Suppressor macrophage treated with lipopolysaccharide for 1 hour (primary cell): ENCODE measurements at places on chromosomes 16 and 17.

DNA sequence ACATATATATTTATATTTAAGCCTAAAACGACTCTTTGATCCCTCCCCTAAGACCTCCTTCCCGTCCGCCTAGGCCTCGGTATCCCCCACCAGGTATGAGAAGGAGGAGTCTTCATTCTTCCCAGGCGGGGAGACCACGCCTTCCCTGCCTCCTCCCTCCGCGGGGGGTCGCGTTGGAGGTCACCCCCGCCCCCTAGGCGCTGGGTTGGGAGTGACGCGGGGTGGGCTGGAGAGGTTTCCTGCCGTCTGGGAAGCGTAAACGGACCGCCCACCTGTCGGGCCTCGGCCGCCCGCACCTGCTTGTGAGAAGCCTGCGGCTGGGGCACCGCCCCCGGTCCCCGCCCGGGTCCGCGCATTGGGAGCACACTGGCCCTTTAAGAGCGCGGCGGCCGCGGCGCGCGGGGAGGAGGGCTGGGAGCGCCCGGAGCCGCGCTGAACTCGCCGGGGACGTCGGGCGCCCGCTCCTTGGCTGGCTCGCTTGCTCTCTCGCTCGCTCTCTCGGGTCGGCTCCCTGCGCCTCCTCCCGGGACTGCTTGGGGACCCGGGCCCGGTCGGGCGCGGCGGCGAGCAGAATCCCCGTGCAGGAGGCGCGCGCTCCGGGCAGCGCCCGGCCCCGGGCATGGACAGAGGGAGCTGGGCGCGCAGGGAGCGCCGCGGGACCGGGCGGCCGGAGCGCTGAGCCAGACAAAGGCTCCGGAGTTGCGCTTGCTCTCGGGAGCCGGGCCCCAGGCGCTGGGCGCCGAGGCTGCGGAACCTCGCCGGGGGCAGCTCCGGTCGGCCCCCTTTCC lies at the start of gene MMP15:
MMP15 (plus strand) TSS at position 404 of the 788 bp plus-strand sequence. CDS start 597 bp downstream, outside the sequence.
- DNase-seq, result peak; percentile 86

GRCh38 chr16:56608043-56608875 lies at the start of gene MT2A:
Gene MT2A (plus strand): TSS chr16:56608584. CDS start chr16:56608656, 72 bp downstream.
- DNase-seq, result peak; percentile 98

GRCh38 chr16:672371-672770 lies 3.1 kb upstream of the RHBDL1 start:
- no peak for DNase-seq

- DNase-seq, result no peak
Observed at GRCh38 chr17:71342737-71343136, 778.1 kb upstream of the SOX9 start.

DNA sequence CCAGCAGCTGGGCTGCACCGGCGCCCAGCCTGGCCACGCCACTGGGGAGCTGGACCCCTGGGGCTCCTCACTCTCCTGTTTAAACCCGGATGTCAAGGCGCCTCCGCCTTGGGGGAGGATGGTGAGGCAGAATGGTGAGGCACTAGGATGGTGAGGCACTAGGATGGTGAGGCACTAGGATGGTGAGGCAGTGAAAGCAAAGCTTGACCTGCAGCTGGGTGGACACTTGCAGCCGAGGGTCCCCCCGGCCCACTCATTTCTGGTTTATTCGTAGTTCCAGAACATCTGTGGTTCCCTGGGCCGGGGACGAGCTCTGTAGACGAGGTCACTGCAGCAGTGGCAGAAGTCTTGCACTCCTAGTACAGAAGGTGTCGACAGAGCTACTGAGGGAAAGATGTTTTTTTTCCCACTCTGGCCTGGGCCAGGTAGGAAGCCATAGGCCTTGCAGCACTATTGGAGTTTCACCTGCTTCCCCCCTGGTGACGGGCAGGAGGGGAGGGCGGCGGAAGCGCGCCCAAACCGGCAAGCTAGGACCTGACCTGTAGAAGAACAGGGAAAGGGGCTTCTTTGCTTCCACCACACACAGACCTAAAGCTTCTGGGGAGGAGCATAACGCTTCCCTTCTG lies 1.1 kb upstream of the HNF1B start:
- DNase-seq, result no peak

GRCh38 chr16:81469183-81469677 lies 24.6 kb downstream of the CMIP start:
- no peak for DNase-seq

DNA sequence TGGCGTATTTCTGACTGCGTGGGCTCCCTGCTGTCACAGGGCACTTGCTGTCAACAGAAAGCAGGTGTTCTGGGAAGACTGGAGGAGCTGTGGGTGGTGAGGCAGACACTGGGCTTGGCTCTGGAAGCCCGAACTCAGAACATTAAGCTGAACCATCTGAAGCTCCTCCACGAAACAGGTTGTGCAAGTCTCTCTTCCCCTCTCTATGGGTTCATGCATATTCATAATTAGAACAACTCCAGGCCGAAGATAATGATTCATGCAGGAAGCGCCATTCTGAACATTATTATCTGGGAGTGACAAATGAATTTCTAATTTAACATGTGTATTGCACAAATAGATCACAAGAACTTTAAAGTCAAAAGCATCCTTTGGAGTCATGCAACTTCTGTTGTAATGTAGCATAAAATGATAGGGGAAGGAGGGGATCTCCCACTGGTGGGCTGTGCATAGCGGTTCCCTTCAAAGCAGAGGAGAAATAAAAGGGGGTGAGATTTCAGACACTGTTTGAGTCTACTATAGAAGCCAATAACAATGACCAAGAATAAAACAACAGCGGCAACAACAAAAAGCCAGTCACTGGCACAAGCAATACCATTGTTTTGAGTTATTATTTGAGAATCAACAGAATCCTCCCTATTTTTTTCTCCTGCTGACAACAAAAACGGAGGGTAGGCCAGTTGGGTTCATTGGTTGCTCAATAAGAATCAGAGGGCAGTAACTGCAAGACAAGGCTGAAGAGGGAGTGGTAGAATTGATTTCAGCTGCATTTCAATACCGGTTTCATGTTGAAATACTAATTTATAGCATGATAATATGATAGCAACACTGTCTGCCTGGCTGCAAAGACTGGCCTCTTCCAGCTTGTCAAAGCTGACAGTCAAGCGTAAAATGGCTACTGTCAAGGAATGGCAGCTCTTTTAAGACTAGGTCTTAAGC lies 407.3 kb downstream of the XYLT1 start:
- peak; percentile 71 for DNase-seq

DNA sequence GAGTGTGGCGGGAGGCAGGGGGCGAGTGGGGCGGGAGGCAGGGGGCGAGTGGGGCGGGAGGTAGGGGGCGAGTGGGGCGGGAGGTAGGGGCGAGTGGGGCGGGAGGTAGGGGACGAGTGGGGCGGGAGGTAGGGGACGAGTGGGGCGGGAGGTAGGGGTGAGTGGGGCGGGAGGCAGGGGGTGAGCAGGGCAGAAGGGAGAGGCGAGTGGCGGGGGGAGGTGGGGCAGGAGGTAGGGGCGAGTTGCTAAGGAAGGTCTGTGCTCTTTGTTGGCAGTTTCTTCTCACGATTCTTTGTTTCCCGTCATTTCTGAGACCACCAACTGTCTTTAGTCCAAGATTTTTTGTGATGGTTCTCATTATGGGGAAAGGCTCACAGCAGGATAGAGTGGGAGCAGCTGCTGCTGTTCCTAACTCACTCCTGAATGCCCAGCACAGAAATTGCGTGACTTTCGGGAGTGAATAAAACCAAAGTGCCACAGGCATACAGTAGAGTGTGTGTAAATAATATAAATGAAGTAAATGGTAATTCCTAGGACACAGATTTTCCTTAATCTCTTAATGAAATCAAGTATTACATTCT lies 44.7 kb downstream of the COG7 start:
- DNase-seq, result no peak

DNA sequence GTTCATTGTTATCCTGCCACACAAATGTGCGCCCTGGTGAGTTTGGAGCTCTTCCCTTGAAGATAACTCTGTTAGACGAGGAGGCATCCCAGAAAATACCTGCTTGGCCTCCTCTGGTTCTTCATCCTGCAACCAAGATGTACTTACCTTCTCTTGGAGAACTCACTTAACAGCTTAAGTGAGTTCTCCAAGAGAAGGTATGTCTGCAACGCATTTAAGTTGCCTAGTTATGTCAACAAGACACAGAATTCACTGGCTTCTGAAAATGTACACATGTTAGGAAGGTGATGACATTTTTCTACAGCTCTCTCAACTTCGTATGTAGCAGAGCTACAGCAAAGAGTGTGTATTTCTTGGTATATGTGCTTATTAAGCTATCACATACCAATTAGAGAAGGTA lies 78.6 kb upstream of the NOG start:
- DNase-seq, result no peak

- peak; percentile 73 for DNase-seq
Observed at GRCh38 chr17:4764595-4764994, 7.1 kb upstream of the TM4SF5 start.

DNA sequence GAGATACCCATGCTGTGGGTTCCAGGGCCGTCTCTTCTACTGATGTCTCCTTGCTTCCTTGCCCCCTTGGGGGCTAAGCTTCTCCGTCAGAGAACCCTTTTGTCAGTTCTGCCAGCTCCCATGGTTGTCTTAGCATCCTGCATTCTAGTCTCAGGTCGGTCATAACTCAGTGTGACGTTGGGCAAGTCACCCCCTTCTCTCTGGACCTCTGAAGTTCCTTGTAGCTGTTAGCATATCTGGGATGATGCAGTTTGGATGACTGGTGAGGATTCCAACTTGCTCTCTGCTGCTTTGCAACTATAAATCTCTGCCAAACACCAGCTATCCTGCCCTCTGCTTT lies 8.9 kb upstream of the MYL4 start:
- peak; percentile 75 for DNase-seq

- no peak for DNase-seq
Observed at GRCh38 chr17:28390563-28390962, 15.4 kb downstream of the SLC46A1 start.

DNA sequence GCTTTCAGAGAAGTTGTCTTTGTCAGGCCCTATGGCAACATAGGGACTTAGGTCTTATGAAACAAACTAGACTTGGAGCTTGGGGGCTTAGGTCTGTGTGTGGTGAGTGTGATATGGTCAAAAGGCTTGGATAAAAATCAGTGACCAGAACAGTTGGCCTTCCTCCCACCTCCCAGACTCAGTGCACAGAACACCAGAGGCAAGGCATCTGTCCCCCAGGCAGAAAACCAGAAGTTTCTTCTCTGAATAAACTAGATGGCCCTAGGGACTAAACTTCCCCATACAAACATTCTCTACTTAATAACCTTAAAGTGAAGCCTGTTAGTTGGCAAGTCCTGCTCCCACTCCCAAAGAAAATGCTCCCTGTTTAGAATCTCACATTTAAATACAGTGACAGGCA lies 39.2 kb upstream of the PMFBP1 start:
- DNase-seq, result peak; percentile 28

DNA sequence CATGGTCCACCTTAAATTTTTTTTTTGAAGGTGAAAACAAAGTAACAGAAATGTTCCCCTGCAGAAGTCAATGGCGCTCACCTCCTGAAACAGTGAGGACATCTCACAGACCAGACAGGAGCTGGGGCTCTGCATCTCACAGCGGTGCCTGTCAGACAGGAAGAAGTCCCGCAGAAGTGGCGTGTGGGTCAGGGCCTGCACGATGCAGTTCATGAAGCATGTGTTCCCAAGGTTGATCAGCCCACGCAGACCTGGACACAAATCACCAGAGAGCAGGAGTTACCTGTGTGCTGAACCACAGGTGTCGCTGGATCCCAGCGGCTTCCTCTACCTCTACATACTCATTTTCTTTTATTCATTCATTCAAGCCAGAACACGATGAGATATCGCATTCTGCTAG lies 24.9 kb downstream of the USP22 start:
- DNase-seq, result no peak

GRCh38 chr16:86665319-86665675 lies 86.9 kb downstream of the FOXL1 start:
- DNase-seq, result no peak

DNA sequence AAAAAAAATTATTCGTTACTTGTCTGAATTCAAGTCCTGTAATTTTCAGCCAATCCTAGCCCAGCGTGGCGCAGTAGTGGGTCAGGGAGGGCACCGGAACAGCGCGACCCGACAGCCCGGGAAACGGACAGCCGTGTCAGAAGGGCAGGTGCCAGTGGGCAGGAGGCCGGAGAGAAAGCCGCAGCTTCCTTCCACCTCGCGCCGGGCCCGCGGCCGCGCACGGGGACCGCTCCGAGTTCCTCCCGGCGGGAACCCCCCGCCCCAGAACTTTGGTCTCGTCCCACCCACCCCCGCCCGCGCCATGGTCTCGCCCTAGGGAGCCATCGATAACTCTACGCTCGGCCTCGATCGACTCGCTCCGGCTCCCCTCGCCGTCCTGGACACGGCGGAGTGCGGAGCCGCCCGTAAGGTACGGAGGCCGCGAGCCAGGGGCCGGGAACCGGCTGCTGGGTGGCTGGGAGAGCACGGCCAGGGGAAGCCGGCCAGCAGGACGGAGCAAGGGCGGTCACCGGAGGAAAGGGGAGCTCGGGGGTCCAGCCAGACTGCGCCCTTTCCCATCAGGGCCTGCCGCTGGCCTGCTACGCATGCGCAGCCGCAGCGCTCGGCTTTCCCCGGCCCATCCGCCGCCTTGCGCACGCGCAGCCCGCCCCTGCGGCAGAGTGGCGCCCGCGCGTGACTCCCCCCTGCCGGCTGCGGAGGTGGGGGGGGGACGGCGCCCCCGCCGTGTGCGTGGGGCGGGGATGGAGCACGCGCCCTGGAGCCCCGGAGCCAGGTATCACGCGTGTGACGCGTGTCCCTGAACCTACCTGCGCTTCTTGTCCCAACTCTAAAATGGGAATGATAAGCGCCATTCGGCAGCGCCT lies at the start of gene MLST8:
MLST8 (plus strand) TSS at position 351 of the 863 bp plus-strand sequence. CDS start 632 bp downstream, outside the sequence.
- peak; percentile 88 for DNase-seq

GRCh38 chr16:80614908-80615671 lies 74.3 kb downstream of the DYNLRB2 start:
- DNase-seq, result peak; percentile 13

GRCh38 chr16:81496321-81496720 lies 51.7 kb downstream of the CMIP start:
- DNase-seq, result no peak

GRCh38 chr16:80518436-80518835 lies 22.4 kb upstream of the DYNLRB2 start:
- peak; percentile 35 for DNase-seq

DNA sequence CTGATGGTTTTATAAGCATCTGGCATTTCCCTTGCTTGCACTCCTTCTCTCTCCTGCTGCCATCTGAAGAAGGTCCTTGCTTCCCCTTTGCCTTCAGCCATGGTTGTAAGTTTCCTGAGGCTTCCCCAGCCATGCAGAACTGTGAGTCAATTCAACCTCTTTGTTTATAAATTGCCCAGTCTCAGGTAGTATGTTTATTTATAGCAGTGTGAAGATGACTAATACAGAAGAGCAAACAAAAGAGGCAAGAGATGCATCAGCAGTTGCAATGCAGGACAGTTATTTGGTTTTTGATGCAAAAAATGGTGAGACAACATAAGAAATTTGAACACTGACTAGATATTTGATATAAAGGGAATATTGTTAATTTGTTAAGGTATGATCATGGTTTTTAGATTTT lies 16.8 kb downstream of the TMEM100 start:
- DNase-seq, result no peak
